Mesendoderm (in vitro differentiated cells): ENCODE measurements at places on chromosomes 6 and 20.

- peak within 1 kb of the TSS; percentile 82 for H3K27ac ChIP-seq
- peak within 1 kb of the TSS; percentile 85 for H3K4me3 ChIP-seq
- peaks cover 1% of the 10 kb centered on the region for H3K36me3 ChIP-seq
- H3K27me3 ChIP-seq: no peaks in the 10 kb centered on the region
Observed at GRCh38 chr20:48827855-48828733, at the start of gene PREX1. Gene PREX1 (minus strand): TSS chr20:48827999. CDS start chr20:48827860, 139 bp downstream.

GRCh38 chr20:64146301-64146935, 17.8 kb upstream of the MYT1 start:
- no peaks in the 10 kb centered on the region for H3K36me3 ChIP-seq
- DNase-seq: no peak
- H3K4me3 ChIP-seq: no peak overlapping the region
- no peak overlapping the region for H3K27ac ChIP-seq

- no peak overlapping the region for H3K27ac ChIP-seq
- H3K4me3 ChIP-seq: no peak overlapping the region
- H3K27me3 ChIP-seq: no peaks in the 10 kb centered on the region
- DNase-seq: no peak
Observed at GRCh38 chr6:2883673-2884072, 19.4 kb downstream of the SERPINB9 start.

- H3K27ac ChIP-seq: no peak overlapping the region
- no peaks in the 10 kb centered on the region for H3K4me1 ChIP-seq
- peak; percentile 90 for DNase-seq
- peaks cover 7% of the 10 kb centered on the region for H3K27me3 ChIP-seq
- H3K36me3 ChIP-seq: no peaks in the 10 kb centered on the region
Observed at GRCh38 chr6:116461932-116462885, 1.0 kb downstream of the CALHM6 start.

DNA sequence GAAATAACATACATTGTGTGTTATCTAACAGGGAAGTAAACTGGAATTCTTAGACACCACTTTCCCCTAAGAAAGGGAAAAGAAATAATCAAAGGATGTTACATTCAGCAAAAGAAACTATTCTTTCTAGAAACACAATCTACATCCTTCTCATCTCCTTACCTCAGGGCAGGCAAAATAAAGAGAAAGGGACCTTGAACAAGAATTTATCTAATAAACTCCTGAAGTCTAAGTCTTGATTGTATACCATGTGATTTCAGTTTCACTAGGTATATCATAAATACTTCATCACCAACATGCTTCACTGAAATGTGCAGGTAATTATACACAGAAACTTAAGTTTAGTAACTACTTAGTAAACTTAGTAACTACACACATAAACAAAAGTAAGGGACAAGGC, 15.0 kb downstream of the EZR start:
- no peak overlapping the region for H3K4me3 ChIP-seq
- H3K36me3 ChIP-seq: peaks cover 1% of the 10 kb centered on the region
- no peaks in the 10 kb centered on the region for H3K27me3 ChIP-seq
- H3K27ac ChIP-seq: no peak overlapping the region
- peaks cover 20% of the 10 kb centered on the region for H3K4me1 ChIP-seq

DNA sequence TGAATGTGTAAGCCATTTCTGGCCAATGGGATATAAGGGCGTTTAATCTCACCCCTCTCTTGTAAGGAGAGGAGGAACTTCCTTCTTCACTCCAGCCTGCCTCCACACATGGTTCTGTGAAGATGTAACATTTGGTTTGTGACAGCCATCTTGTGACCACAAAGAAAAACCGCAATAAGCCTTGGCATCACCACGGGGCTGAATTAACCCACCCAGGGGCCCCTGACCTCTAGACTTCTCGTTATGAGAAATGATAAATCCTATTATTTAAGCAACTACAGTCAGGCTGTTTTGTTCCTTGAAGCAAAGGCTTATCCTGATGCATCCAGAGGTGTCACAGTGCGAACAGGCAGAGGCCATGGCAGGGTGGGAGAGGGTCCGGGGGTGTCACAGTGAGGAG, 139.7 kb downstream of the CDC5L start:
- no peaks in the 10 kb centered on the region for H3K27me3 ChIP-seq
- H3K36me3 ChIP-seq: no peaks in the 10 kb centered on the region
- DNase-seq: no peak
- H3K27ac ChIP-seq: no peak overlapping the region
- H3K4me3 ChIP-seq: no peak overlapping the region
- H3K4me1 ChIP-seq: peaks cover 9% of the 10 kb centered on the region

DNA sequence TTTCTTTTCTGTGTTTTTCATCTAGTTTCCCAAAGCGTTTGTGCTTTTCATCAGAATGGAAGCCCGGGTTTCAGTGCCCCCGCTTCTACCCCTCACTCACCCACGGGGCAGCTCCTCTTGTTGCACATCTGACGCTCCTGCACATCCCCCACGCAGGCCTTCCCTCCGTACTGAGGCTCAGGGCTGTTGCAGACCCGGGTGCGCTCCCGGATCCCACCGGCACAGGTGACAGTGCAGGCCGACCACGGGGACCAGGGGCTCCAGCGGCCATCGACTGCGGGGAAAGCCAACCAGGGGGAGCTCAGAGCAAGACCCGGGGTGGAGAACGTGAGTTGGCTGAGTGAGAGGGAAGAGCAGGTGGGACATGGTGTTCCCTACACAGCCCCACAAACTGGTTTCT, 19.0 kb downstream of the THBS2 start:
- no peak overlapping the region for H3K4me3 ChIP-seq
- no peak for DNase-seq
- H3K36me3 ChIP-seq: no peaks in the 10 kb centered on the region
- H3K4me1 ChIP-seq: no peaks in the 10 kb centered on the region

GRCh38 chr6:46412662-46413061, 78.6 kb downstream of the RCAN2 start:
- H3K4me1 ChIP-seq: no peaks in the 10 kb centered on the region
- no peaks in the 10 kb centered on the region for H3K36me3 ChIP-seq
- peak; percentile 19 for DNase-seq
- H3K27ac ChIP-seq: no peak overlapping the region
- H3K4me3 ChIP-seq: no peak overlapping the region
- H3K27me3 ChIP-seq: no peaks in the 10 kb centered on the region
